ENCODE measurements at places on chromosomes 1 and 21.

DNA sequence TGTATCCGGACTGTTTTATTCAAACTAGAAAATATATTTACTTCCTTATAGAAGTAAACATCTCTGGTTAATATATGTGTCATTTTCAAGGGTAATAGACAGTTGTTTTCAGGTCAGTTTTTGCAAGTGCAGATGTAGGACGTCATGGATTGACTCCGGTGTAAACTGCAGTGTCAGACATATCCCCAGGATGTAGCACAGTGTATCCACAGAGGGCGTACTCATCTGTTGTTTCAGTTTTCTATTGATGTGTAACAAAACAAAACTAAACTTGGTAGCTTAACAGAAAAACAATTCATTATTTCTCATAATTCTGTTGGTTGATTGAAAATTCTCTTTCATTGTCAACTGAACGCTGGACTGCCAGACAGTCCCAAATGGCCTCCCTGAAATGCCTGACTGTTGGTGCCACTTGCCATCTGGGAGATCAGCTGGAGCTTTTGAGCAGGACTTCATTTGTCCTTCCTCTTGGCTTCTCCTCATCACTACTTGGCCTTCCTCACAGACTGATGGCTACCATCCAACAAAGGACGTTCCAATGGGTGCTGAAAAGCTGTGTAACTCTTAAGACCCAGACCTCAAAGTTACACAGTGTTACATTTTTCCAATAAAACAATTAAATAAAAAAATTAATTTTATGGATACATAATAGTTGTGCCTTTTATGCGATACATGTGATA, 181.6 kb downstream of the NCAM2 start:
- DNase-seq = no peak

DNA sequence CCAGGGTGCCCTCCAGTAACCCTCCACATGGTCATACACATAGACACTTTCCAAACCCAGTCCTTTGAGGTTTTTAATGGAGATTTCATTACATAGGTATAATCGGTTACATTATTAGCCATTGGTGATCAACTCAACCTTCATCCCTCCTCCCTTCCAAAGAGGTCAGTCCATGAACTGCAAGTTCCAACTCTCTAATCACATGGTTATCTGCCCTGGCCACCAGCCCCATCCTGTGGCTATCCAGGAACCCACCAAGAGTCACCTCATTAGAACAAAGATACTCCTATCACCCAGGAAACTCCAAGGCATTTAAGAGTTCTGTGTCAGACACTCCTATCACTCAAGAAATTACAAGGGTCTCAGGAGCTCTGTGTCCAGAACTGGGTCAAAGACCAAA, 12.2 kb downstream of the ATP1A4 start:
- DNase-seq = no peak

DNA sequence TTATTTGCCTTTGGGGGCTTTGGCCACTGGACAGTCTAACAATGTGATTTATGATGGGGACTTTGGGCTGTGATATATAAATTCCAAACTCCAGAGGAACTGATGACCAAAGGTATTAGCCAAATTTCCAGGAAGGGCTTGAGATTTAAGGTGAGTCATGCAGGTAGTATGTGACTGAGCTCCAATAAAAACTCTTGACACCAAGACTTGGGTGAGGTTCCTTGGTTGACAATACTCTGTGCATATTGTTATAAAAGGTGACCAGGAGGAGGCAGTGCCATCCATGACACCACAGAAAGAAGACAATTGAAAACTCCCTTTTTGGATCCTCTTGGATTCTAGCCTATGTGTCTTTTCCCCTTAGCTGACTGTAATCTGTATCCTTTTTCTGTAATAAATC, 392.7 kb upstream of the LRRC7 start:
- no peak for DNase-seq

- peak; percentile 65 for DNase-seq
These were observed 61.8 kb upstream of the IFNLR1 start for GRCh38 chr1:24248859-24249258.

- no peak for DNase-seq
These were observed 162.9 kb upstream of the GJB5 start for GRCh38 chr1:34591751-34592629.

DNA sequence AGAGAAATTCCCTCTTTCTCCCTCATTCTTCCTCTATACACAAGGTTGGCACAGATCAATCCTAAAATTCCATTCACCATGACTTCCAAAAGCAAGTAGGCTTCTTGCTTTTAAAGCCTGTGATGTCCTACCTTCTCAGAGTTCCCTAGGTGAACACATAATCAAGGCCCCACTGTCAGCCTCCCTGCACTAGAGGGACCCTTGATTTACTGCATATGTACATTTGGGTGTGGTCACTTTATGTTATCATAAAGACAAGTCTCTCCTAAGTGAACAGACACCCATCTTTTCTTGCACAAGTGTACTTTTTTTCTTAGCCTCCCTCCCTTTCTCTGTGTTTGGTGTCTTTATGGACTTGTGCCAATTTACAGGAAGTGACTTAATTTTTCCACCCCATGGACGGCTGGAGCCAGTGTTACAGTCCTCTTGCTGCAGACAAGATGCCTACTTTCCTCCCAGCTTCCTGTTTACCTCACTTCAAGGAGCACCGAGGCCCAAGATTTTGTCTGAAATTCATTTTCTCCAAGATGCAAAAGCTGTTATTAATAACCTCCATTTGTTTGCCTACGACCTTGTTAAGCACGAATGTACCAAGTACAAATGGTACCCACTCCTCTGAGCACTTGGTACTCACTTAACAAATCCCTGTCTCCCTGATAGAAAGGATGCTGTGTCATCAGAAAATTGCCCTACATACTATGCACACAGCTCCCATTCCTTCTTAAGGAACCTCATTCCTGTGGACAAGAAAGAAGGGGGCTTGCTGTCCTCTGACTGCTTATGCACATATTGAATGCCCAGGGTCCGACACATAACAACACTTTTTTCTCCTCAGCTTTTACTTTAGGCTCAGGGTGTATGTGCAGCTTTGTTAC, 82.8 kb upstream of the SLC44A3 start:
- peak; percentile 67 for DNase-seq

DNA sequence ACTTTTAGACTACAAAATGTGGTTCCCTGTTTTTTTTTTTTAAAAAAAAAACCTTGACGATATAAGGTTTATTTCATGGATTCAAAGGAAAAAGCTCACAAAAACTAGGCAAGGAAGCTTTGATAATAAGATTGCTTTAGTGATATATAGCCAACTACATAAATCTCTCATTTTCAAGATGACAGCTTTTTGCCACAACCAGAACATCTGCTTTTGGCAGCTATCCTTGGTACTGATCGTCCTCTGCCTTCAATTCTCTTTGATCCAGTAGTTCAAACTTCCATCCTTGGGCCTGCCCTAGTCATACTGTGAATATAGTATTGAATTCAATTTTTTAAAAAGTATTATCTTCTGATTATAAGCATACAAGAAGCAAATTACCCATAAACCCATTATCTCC, 72.9 kb upstream of the CD53 start:
- DNase-seq = no peak

- DNase-seq = no peak
These were observed 5.3 kb downstream of the VANGL1 start for GRCh38 chr1:115647047-115647446.

DNA sequence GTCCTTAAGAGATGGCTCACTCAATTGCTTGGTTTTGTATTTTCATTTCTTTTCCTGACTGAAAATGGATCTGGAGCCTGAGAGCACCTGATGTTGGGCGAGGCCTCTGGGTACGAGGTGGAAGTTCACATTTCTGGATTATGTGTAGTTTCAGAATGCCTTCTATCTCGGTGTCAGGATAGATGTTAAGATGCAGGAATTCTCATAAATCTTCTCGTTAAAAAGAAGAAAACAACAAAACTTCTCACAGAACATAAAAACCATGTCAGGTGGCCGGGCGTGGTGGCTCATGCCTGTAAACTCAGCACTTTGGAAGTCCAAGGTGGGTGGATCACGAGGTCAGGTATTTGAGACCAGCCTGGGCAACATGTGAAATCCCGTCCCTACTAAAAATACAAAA, 101.8 kb downstream of the RHOU start:
- DNase-seq = no peak

DNA sequence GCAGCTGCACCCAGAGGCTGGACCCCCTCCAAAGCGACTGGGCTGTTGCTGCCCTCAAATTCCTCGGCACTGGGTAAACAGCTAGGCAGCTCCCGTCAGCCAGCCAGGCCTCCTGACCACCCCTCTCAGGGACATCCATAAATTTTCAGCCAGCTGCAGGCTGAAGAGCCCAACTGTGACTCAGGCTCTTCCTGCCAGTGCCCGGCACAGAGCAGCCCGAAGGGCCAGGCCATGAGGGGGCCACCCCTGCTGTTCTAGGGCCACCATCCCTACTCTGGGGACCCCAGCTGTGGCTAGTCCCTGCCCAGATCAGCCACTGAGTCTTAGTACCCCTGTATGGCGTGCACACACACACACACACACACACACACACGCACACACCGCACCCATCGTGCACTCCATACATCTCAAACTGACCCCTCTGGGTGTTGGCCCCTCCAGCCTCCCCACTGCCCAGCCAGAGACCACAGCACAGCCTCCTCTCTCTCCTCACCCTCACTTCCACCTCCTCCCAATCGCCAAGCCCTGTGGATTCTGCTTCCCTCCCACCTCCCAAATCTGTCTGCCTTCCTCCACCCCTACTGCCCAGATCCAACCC, 6.2 kb upstream of the LAPTM5 start:
- DNase-seq = no peak
